ENCODE measurements at places on chromosomes 3 and 15.
A peak's percentile ranks its signal among the peaks of the same experiment; 100 is the strongest.

DNA sequence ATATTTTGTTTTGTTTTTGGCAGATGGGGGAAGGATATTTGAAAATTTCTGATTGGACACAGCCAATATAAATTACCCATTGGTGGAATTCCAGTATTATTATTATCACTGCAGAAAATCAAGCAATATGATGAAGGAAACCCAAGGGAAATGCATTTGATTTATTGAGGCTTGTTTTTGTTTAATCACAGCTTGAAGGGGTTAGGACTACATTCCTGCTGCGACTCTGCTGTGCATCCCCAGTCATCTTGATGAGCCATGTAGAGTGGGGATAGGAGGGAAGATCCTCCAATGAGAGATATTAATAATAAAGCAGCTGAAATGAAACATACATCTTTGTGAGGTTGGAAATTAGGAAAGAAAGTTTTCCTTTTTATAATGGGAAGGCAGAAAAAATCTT, 208.6 kb downstream of the GAP43 start:
- DNase-seq, result no peak

- DNase-seq, result no peak
These were observed at the start of gene SLC6A20 for GRCh38 chr3:45795882-45796765. SLC6A20 (minus strand) TSS chr3:45796536; CDS start chr3:45796419, 117 bp downstream.

DNA sequence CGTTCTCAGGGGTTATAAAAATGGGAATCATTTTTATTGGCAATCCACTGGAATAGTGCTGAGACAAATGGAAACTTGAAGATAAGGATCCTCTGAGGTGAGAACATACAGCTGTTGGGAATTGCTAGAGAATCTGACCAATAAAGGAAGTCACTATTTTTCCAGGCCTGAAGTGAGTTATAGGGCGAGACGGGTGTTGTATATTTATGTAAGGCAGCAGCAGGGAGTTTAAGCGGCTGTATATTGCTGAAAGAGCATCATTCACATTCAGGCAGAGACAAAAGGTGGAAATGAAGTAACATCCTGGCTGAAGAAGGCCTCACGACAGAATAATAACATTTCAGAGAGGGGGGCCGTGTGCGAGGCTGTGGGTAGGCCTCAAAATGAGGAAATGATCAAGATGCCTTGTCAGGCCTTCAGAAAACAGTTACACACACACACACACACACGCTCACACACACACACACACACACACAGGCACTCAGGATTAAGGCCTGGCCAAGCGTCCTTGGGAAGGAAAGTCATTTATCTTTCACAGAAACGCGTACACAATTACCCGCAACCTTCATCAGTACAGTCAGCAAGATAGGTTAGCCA, 964.9 kb upstream of the NR2F2 start:
- no peak for DNase-seq

DNA sequence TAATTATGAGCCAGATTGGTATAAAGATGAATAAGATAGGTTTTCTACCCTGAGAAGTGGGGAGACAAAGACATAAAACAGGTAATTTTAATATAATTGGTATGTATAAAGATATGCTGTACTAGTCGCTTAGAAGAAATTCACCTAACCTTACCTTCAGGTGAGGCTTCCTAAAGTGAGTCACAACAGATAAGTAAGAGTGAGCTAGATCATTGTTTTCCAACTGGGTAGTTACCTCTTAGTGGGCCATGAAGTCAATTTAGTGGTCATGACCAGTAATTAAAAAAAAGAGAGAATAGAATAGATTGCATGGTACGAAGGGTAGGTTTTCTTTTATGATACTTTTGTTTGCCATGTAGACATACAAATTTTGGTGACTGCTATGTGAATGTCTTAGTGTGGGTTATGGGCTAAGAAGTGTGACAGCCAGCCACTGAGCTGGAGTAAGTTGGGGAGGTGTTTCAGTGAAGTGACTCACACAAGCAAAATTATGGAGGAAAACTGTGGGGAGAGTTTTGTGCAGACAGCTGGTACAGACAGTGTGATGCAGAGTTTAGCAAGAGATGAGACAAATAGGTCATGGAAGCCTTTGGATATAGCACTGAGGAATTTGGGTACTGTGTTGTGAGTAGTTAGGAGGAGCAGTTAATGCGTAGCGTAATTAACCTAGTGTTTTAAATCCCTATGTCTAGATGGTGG, 8.2 kb downstream of the TRNT1 start:
- no peak for DNase-seq

DNA sequence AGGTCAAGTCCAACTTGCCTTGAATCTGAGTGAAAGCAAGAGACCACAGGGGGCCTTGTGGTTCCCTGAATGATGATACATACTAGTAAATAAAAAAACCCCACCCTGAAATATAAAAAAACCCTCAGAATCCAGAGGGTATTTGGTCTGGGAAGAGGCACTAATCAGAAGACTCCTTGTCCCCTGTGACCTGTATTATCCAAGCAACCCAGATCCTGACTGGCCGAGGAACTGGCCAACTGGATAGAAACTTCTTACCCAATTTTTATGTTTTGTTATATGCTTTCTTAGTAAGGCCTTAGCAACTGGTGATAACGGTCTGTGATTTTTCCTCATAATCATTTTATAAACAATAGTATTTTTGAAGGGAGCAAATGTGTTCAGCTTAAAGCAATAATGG, 17.5 kb downstream of the ABI3BP start:
- DNase-seq, result no peak

GRCh38 chr3:67920969-67921368, 266.6 kb upstream of the SUCLG2 start:
- no peak for DNase-seq

DNA sequence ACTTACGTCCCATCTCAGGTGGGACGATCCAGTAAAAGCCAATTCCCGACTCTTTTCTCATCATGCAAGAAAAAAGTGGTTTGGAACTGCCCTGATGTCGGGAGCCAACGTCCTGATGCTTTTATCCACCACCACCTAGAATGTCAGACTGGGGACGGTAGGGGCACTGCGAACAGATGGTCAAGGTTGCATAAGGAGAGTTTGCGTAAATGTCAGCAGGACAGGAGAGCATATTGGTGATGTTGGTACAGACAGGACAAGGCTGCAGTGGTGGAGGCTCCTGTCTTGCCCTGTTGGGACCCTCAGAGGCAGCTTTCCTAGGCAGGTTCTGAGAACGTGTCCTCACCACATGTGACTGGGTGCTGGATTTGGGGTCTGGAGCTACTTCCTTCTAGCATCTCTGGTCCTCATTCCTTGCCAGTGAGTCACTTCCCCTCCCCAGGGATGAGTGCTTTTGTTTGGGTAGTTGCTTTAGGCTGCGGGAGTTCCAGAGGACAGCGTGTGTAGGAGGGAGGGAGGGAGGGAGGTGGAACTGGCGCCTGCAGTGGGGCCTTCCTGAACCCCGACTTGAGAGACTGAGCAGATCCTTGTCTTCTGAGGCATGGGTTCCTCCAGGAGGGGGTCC, 21.0 kb downstream of the THSD4 start:
- peak; percentile 75 for DNase-seq

DNA sequence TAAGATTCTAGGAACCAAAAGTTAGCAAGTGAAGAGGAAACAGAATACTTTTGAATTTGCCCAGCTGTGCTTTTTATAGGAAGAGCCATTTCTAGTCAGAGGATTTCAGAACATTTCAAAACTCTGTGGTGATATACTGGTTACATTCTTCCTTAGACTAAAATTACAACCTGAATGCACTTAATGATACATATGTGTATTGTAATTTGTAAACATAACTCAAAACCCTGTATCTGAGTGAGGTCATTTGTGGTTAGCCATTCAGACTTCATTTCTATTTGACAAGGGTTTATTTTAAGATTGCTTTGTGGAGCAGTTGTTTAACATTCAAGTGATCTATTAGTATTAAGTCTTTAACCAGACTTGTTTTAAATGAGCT, 59.4 kb upstream of the TRIM71 start:
- peak; percentile 25 for DNase-seq

- no peak for DNase-seq
These were observed 61.3 kb downstream of the LRRC3B start for GRCh38 chr3:26683902-26684301.

DNA sequence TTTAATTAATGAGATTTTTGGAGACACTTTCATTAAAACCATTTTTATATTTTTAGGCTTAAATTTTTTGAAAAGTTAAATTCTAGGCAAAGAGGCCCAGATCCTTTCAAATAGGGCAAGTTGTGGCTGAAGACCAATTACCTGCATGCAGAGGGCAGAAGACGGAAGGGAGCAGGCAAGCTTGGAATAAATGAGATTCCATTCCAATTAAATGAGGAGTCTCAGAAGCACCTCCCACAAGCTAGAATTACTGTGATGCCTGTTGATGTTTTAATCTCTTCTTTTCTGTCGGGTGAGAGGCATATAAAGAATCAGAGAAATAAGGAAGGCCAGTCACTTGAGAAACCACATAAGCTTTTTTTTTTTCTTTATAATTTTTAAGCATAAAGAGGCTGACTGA, 46.8 kb downstream of the KBTBD8 start:
- DNase-seq, result no peak

DNA sequence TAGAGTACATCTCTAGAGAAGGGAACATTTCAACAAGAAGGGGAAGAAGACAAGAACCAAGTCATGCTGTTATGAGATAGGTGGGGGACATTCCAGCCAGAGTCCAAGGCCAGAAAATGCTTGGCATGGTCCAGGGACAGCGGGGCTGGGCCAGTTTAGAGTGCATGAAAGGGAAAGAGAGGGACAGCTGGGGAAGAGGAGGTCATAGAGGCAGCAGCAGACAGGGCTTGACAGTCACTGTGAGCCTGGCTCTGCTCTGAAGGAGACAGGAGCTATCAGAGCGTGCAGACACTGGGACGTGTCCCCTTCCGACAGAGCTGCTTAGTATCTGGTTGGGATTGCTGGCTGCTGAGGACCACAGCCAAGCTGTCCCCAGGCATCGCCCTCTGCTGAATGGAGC, 35.7 kb upstream of the PRR20G start:
- DNase-seq, result no peak

DNA sequence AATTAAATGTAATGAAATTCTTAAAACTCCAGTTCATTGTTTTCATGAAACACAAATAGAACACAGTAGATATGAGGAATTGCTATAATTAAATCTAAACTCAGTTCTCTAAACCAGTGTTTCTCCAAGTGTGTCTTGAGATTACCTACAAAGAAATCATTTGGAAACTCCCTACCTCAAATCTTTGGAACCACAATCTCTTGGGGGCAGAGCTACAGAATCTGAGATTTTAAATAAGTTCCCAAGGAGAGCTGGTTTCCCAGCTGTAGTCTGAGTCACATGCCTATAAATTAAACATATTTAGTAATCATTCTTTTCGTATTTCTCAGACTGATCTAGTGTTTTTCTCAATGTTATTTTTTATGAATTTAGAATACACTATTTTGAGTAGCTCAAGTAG, 17.0 kb upstream of the ACTC1 start:
- DNase-seq, result peak; percentile 30

DNA sequence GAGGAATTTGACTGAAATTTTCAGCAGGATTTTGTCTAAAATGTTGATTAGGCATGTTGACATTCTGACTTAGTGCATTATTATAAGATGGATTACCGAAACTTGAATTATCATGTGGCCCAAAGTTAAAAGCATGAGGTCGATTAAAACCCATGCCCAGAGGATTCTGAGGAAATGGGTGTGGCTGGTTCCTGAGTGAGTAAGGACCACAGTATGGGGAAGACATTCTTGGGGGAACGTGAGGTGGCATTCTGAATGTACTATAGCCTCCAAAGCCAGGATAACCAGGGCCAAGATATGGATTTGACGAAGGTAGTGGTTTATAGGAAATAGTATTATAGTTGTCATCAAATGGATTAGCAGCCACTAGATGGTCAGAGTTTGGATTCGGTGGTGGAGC, 38.7 kb upstream of the DNAAF4 start:
- DNase-seq, result no peak

DNA sequence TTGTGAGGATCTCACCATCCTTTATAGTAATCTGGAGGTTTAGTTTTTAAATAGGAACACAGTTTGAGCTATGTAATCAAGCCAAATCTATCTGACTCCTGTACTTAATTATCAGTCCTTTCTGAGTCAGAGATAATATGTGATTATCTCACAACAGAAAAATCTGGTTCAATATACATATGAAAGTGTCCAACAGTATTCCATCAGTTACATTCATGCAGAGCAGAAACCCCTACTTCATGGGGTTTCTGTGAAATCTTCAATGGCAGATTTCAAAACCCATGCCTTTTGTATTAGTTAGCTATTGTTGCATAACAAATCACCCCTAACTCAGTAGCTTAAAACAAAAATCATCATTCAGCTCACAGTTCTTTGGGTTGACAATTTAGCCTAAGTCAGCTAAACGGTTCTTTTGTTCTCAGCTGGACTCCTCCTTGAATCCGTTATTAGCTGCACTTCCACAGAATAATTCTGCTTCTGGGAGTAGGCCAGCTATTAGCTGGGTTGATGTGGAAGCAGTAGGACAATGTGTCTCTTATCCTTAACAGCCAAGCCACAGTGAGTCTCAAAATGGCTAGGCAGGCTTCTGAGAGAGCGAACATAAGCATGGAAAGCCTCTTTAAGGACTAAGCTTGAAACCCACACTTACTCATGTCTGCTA, 42.9 kb upstream of the ARPP21 start:
- DNase-seq, result no peak

GRCh38 chr3:184229394-184230080, at the start of gene VWA5B2:
VWA5B2 (plus strand) TSS chr3:184229585; CDS start chr3:184230529, 944 bp downstream.
- DNase-seq, result no peak

- DNase-seq, result peak; percentile 80
These were observed 1.3 kb downstream of the AQP9 start for GRCh38 chr15:58139276-58139988.

DNA sequence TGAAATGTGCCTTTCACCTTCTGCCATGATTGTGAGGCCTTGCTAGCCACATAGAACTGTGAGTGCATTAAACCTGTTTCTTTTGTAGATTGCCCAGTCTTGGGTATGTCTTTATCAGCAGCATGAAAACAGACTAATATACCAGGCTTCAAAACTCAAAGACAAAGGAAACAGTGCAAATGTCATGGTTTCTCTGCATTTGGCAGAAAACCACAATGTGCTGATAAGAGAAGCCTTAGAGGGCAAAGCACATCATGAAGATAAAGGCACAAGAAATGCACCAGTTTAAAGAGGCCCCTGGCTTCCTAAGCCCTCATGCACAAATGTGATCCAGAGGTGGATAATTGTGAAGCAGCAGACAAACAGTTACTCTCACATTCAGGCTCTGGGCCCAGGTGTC, 259.2 kb downstream of the CPNE4 start:
- DNase-seq, result no peak

- no peak for DNase-seq
These were observed 75.1 kb downstream of the ARRDC4 start for GRCh38 chr15:98035577-98036010.

- DNase-seq, result peak; percentile 28
These were observed 98.2 kb downstream of the FBN1 start for GRCh38 chr15:48547286-48547685.
